A375 (cell line): ENCODE measurements at places on chromosomes 5 and 9. TPM values are rescaled to one million over a fixed set of nuclear protein-coding genes. Genes with fewer than 3 reads are reported as not detected.

PCDHB4 gene
- 0.66 and 1.7 TPM in 2 replicates for total RNA-seq

SPRY4 gene
- total RNA-seq: 40.5 and 65.7 TPM in 2 replicates

MVB12B gene
- 4.5 and 6.4 TPM in 2 replicates for total RNA-seq

DAB2IP gene
- total RNA-seq: 9.4 and 9.5 TPM in 2 replicates

SLU7 gene
- total RNA-seq: 89.1 and 115 TPM in 2 replicates

ZDHHC11 gene
- 15.5 and 16.0 TPM in 2 replicates for total RNA-seq
